ENCODE measurements at places on chromosomes 6 and 20. TPM values are rescaled to one million over a fixed set of nuclear protein-coding genes. Genes with fewer than 3 reads are reported as not detected.

- DNase-seq: no peak
- H3K27me3 ChIP-seq: no peaks in the 10 kb centered on the region
- no peak overlapping the region for H3K27ac ChIP-seq
Measured at GRCh38 chr6:130223508-130223907, 757 bp upstream of the SAMD3 start.

DNA sequence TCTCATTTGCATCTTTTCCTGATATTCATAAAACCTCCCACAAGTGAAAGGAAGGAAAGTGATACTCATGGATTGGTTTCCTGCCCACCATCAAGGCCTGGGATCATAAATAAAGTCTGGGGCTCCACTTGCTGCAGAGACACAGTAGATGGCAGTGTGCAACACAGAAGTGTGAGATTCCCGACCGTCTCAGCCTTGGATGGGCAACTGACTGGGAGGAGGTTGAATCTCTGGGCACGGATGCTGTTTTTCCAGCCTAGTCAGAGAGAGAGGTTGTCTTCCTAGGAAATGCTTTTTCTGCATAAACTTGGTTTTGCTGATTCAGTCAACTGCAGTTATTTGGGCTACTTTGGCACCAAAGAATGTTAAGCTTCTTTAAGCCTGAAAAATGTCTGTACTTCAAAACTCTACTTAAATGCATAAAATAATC is 9.9 kb upstream of the RFPL4B start:
- H3K4me1 ChIP-seq: no peaks in the 10 kb centered on the region
- H3K27me3 ChIP-seq: no peaks in the 10 kb centered on the region
- no peak overlapping the region for H3K4me3 ChIP-seq
- H3K36me3 ChIP-seq: no peaks in the 10 kb centered on the region
- DNase-seq: peak; percentile 28
- no peak overlapping the region for H3K27ac ChIP-seq

Gene HFE
- total RNA-seq: 6.1 TPM

Gene GPSM3
- total RNA-seq: 0.93 TPM

DNA sequence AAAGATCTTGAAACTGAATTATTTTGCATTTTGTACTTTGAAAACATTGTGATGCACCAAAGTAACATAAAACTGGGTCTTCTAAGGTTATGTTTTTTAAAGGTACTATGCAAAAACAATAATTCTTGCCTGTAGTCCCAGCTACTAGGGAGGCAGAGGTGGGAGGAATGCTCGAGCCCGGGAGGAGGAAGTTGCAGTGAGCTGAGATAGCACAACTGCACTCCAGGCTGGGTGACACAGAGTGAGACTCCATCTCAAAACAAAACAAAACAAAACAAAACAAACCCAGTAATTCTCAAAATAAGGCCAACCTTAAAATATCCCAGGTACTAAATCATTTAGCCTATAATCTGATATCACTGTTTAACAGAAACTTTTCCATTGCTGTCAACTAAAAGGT is 269.6 kb downstream of the KHDC1L start:
- no peaks in the 10 kb centered on the region for H3K4me1 ChIP-seq
- no peaks in the 10 kb centered on the region for H3K27me3 ChIP-seq
- H3K4me3 ChIP-seq: no peak overlapping the region
- DNase-seq: no peak

DNA sequence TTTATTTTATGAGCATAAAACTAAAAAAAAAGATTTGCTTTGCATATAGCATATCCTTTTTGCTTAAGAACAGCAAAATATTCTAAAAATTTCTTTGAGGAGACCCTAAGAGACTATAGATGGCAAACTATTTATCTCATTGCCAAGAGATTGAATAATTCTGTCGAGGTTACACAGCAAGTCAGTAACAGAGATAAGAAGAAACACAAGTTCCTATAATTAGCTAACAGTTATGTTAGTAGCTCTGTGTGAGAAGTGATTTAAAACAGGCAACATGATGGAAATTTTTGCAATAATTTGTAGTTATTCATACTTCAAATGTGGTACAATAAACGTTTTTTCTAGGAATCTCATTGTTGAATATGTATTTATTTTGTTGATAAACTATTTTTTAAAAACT is 9.1 kb downstream of the LAMA2 start:
- no peaks in the 10 kb centered on the region for H3K4me1 ChIP-seq
- H3K4me3 ChIP-seq: no peak overlapping the region
- H3K36me3 ChIP-seq: no peaks in the 10 kb centered on the region

- H3K4me3 ChIP-seq: no peak overlapping the region
- H3K27ac ChIP-seq: no peak overlapping the region
- no peaks in the 10 kb centered on the region for H3K36me3 ChIP-seq
- DNase-seq: no peak
- no peaks in the 10 kb centered on the region for H3K4me1 ChIP-seq
Measured at GRCh38 chr6:28974505-28974904, 30.6 kb downstream of the ZNF311 start.

GRCh38 chr6:81105998-81106397 is 646.5 kb downstream of the TENT5A start:
- no peaks in the 10 kb centered on the region for H3K4me1 ChIP-seq
- DNase-seq: no peak
- H3K27ac ChIP-seq: no peak overlapping the region
- no peaks in the 10 kb centered on the region for H3K36me3 ChIP-seq
- H3K27me3 ChIP-seq: no peaks in the 10 kb centered on the region
- H3K4me3 ChIP-seq: no peak overlapping the region

DNA sequence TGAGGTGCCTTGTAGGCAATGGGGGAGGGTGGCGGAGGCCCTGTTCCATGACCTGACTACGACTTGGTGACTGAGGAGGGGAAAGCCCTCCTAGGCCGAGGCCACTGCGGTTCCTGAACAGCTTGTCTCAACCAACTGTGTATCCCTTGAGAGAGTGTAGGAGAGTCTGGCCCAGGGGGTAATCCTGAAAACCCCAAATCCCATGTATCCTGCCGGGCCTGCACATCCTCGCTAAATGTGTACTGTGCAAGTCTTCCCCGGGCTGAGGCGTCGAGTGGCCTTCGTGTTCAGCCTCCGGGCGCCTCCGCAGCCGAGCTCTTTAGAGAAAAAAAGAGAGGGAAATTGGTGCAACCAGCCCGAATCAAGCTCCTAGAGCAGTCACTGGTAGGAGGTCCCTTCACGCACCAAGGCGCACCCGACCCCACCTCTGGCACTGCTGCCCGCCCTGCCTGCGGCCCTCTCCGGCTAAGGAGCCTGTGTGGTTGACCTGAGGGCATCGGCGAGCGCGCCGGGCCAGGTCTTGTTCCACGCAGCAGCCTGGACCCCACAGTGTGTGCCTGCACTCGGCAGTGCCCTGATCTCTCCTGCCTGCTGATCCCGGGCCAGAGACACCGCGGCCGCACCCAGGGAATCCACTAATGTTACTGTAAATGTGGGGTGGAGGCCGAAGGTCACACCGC is 7.3 kb downstream of the SIM1 start:
- no peak for DNase-seq
- no peaks in the 10 kb centered on the region for H3K36me3 ChIP-seq
- no peak overlapping the region for H3K4me3 ChIP-seq
- peak overlapping the region; percentile 94 for H3K27ac ChIP-seq
- H3K4me1 ChIP-seq: no peaks in the 10 kb centered on the region

- H3K4me3 ChIP-seq: no peak overlapping the region
- H3K36me3 ChIP-seq: peaks cover 54% of the 10 kb centered on the region
- DNase-seq: no peak
- no peaks in the 10 kb centered on the region for H3K27me3 ChIP-seq
Measured at GRCh38 chr6:108570517-108570916, 9.8 kb downstream of the FOXO3 start.

DNA sequence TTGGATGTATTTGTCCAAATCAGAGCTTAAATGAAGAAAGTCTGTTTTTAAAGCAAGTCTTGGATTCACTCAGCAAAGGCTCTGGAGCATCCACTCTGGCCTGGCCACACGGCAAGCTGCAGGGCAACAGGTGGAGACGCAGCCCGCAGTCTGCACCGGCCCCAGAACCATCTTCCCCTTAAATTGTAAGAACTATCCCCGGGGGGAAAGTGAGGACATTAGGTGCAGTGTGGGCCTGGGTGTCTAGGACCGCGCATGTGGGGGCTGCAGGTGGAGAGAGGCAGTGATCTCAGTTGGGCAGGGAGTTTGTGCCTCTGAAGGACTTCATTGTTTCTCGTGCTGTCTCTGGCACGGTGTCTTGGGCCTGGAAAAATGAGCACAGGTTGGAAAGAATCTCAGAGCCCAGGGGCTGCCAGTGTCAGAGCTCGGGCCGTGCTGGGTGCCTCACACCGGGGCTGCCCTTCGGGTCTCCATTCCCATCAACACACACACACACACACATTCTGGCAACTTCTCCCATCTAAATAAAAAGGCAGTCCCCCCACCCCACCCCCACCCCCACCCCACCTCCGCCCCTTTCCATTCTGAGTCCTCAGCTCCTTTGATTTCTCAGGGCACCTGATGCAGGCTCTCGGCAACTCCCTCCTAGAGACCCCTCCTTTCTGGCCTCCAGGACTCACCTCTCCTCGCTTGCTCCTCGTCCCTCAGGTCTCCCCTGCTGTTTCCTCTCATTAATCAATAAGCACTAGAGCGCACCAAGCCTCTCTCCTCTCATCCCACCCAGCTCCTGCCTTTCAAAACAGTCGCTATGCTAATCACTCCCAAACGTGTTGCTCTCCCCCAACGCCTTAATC is 48.4 kb downstream of the FOXF2 start:
- H3K36me3 ChIP-seq: no peaks in the 10 kb centered on the region
- no peak overlapping the region for H3K4me3 ChIP-seq
- H3K27ac ChIP-seq: no peak overlapping the region
- no peak for DNase-seq
- H3K27me3 ChIP-seq: no peaks in the 10 kb centered on the region

Gene HLA-DOA
- total RNA-seq: 5.1 TPM

Gene PGC
- 1.0 TPM for total RNA-seq

- H3K4me1 ChIP-seq: peaks cover 48% of the 10 kb centered on the region
- H3K27ac ChIP-seq: peak overlapping the region; percentile 76
- no peaks in the 10 kb centered on the region for H3K36me3 ChIP-seq
- DNase-seq: peak; percentile 73
- no peaks in the 10 kb centered on the region for H3K27me3 ChIP-seq
Measured at GRCh38 chr6:39206250-39206721, 23.0 kb downstream of the KCNK5 start.

DNA sequence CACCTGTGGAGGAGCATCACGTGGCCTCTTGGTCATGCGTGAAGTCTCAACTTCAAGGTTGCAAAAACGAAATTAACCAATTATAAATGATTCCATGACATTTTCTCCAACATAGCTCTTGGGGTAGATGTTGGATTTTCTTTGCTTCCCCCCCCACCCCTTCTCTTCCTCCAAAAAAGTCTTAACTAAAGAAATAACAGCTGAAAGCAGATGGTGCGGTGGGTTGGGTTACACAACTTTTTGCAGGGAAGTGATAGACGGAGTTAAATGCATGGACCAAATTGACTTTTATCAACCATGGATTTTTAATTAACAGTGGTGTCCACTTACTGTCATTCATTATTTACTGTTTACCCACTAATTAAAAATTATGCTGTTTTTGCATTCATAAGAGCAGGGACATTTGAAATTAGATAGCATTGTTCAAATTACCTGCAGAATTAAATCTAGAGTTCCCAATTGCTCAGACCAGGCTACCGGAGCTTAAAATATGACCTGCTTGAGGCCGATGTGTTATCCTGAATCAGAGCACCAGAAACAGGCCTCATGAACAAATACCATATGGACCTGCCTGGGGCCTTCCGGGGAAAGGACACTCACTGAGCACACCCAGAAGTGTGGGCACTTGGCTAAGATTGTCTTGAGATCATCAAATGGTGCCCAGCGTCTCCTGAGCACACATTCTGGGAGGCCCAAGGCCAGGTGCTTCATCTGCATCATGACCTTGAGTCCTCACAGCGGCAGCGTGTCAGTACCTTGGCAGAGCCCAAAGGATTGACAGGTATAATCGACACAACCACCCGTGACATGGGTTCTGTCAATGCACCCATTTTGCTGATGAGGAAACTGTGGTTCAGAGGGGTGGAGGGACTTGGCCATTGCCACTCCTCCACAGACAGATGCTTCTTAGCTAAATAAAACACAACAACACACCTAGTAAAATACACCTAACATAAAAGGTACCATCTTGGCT is 41.5 kb downstream of the APCDD1L start:
- no peaks in the 10 kb centered on the region for H3K4me1 ChIP-seq
- no peak overlapping the region for H3K27ac ChIP-seq
- H3K36me3 ChIP-seq: no peaks in the 10 kb centered on the region
- DNase-seq: no peak

Gene COL12A1
- total RNA-seq: 6.5 TPM

DNA sequence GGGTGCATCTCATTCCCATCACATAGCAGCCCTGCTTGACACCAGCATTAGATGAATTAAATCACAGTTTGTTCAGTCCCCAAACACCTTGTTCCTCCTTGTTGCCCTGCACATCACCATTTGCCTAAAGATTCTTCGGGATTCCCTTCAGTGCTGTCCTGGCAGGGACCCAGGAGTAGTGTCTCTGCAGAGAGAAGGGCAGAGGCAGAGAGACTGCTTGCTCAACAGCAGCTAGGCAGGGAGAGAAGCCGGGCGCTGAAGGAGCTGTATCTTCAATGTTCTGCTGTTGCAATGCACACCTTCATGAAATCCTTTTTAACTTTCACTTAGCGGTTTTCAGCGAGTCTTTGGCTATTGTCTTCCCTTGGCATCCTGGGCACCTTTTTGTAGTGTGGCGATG is 362.9 kb downstream of the FARS2 start:
- no peak overlapping the region for H3K27ac ChIP-seq
- H3K4me1 ChIP-seq: no peaks in the 10 kb centered on the region
- no peak for DNase-seq
- no peaks in the 10 kb centered on the region for H3K36me3 ChIP-seq
- H3K4me3 ChIP-seq: no peak overlapping the region
- H3K27me3 ChIP-seq: no peaks in the 10 kb centered on the region

GRCh38 chr6:25315194-25316177 is 36.3 kb downstream of the CARMIL1 start:
- H3K36me3 ChIP-seq: no peaks in the 10 kb centered on the region
- no peak for DNase-seq
- H3K4me1 ChIP-seq: peaks cover 10% of the 10 kb centered on the region
- no peaks in the 10 kb centered on the region for H3K27me3 ChIP-seq
- no peak overlapping the region for H3K27ac ChIP-seq
- no peak overlapping the region for H3K4me3 ChIP-seq

Gene TAF4
- 8.5 TPM for total RNA-seq

- no peak for DNase-seq
- no peaks in the 10 kb centered on the region for H3K36me3 ChIP-seq
- no peak overlapping the region for H3K4me3 ChIP-seq
- no peaks in the 10 kb centered on the region for H3K4me1 ChIP-seq
- no peaks in the 10 kb centered on the region for H3K27me3 ChIP-seq
Measured at GRCh38 chr6:13916230-13916944, 8.4 kb upstream of the RNF182 start.

Gene SLC17A3
- not detected for total RNA-seq

- peaks cover 16% of the 10 kb centered on the region for H3K4me1 ChIP-seq
- no peak overlapping the region for H3K4me3 ChIP-seq
- H3K27me3 ChIP-seq: no peaks in the 10 kb centered on the region
- no peaks in the 10 kb centered on the region for H3K36me3 ChIP-seq
- DNase-seq: no peak
- H3K27ac ChIP-seq: no peak overlapping the region
Measured at GRCh38 chr6:142700671-142701312, 244.2 kb downstream of the HIVEP2 start.
